ENCODE measurements at places on chromosomes 7 and 10.

GRCh38 chr7:519484-520390, at the start of gene PDGFA:
TSS of gene PDGFA (minus strand) at chr7:519846. CDS start at chr7:519001, 845 bp downstream.
- no peaks in the 10 kb centered on the region for H3K36me3 ChIP-seq
- H3K27me3 ChIP-seq, result no peaks in the 10 kb centered on the region
- peak within 1 kb of the TSS; percentile 86 for H3K27ac ChIP-seq

DNA sequence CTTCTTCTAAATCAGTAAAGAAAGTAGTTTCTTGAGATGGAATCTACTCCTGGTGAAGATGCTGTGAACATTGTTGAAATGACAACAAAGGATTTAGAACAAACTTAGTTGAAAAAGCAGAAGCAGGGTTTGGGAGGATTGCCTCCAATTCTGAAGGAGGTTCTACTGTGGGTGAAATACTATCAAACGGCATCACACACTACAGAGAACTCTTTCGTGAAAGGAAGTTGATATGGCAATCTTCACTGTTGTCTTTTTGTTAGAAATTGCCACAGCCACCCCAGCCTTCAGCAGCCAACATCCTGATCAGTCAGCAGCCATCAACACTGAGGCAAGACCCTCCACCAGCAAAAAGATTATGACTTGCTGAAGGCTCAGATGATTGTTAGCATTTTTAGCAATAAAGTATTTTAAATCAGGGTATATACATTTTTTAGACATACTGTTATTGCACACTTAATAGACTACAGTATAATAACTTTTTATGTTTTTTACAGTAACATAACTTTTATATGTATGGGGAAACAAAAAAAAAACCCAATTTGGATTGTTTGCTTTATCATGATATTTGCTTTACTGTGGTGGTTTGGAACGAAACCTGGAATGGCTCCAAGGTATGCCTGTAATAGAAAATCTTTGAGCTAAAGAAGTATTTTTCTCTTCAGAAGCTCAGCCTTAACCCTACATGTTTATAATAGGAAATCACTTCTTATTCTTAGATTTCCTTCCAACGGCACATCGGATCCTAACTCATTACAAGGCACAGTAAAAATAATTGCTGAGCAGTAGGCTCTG, 257.3 kb downstream of the LRMDA start:
- H3K27me3 ChIP-seq, result no peaks in the 10 kb centered on the region
- H3K27ac ChIP-seq, result no peak overlapping the region
- H3K4me3 ChIP-seq, result no peak overlapping the region
- H3K36me3 ChIP-seq, result no peaks in the 10 kb centered on the region

GRCh38 chr7:5661942-5662341, 119.5 kb downstream of the RNF216 start:
- no peaks in the 10 kb centered on the region for H3K4me1 ChIP-seq
- H3K27me3 ChIP-seq, result no peaks in the 10 kb centered on the region
- no peak for DNase-seq
- H3K27ac ChIP-seq, result no peak overlapping the region
- no peak overlapping the region for H3K4me3 ChIP-seq
- no peaks in the 10 kb centered on the region for H3K36me3 ChIP-seq

- H3K36me3 ChIP-seq, result no peaks in the 10 kb centered on the region
- no peaks in the 10 kb centered on the region for H3K27me3 ChIP-seq
- peak overlapping the region; percentile 3 for H3K4me3 ChIP-seq
- no peak overlapping the region for H3K27ac ChIP-seq
- no peaks in the 10 kb centered on the region for H3K4me1 ChIP-seq
These were observed 171.7 kb downstream of the LSM5 start for GRCh38 chr7:32318300-32319011.

- DNase-seq, result no peak
- no peaks in the 10 kb centered on the region for H3K4me1 ChIP-seq
- no peak overlapping the region for H3K4me3 ChIP-seq
- no peaks in the 10 kb centered on the region for H3K36me3 ChIP-seq
These were observed 64.2 kb upstream of the LYZL1 start for GRCh38 chr10:29224631-29225030.

GRCh38 chr10:97763411-97763810, 8.4 kb downstream of the SFRP5 start:
- H3K36me3 ChIP-seq, result no peaks in the 10 kb centered on the region
- H3K4me1 ChIP-seq, result no peaks in the 10 kb centered on the region
- H3K27me3 ChIP-seq, result no peaks in the 10 kb centered on the region

- no peaks in the 10 kb centered on the region for H3K27me3 ChIP-seq
- no peak overlapping the region for H3K4me3 ChIP-seq
- no peaks in the 10 kb centered on the region for H3K36me3 ChIP-seq
- no peak overlapping the region for H3K27ac ChIP-seq
These were observed 10.4 kb upstream of the PCGF5 start for GRCh38 chr10:91210014-91210413.

- H3K4me3 ChIP-seq, result no peak overlapping the region
- H3K4me1 ChIP-seq, result peaks cover 5% of the 10 kb centered on the region
These were observed 339.9 kb downstream of the CXCL12 start for GRCh38 chr10:44045020-44045419.

DNA sequence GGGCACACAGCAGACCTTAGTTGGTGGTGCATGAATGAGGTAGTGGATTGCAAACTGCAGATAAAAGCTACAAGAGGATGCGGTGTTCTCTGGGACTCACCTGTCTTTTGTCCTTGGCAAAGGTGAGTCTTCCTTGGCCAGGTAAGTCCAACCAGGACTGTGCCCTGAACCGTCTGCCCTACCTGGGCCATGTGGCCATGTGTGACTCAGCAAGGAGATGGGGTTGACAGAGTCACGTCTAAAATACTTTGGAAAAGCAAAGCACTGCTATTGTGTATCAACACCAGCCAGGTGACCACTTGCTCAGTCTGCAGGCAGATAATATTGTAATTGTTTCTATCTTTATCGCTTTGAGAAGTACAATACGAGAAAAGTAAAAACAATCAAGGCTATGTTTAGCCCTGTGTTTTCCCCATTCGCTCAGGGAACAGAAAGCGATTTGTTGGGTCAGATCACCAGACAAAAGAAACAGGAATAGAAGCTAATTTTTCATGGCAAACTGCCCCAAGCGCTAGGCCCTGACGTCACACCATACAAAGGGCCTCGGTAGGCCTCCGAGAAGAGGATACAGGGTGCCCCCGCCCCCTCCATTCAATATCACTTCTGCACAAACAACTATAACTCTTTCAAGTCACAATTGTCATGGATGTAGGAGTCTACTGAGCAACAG, 57.3 kb downstream of the FAM53B start:
- H3K36me3 ChIP-seq, result peaks cover 4% of the 10 kb centered on the region
- no peak overlapping the region for H3K4me3 ChIP-seq
- no peaks in the 10 kb centered on the region for H3K27me3 ChIP-seq

DNA sequence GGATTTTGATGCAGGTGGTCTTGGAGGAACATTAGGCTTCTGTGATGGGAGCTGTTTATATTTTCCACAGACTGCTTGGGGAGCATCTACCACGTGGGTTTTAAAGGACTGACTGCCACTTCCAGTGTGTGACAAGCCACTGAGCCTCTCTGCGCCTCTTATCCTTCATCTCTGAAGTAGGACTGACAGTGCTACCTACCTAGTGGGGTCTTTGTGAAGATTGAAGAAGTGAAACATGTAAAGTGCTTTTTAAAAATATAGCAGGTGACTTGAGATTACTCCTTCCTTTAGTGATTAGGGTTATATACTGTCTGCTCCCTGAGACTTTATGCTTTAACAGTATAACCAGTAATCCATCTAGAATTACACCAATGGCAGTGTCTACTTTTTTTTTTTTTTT, 29.9 kb downstream of the NKX2-3 start:
- H3K4me3 ChIP-seq, result no peak overlapping the region
- H3K36me3 ChIP-seq, result no peaks in the 10 kb centered on the region
- H3K27ac ChIP-seq, result no peak overlapping the region
- no peak for DNase-seq
- no peaks in the 10 kb centered on the region for H3K27me3 ChIP-seq

GRCh38 chr7:129796186-129796775, 156.5 kb downstream of the UBE2H start:
- no peaks in the 10 kb centered on the region for H3K4me1 ChIP-seq
- no peak overlapping the region for H3K4me3 ChIP-seq
- no peaks in the 10 kb centered on the region for H3K27me3 ChIP-seq
- no peak for DNase-seq

GRCh38 chr10:96826438-96826837, 5.7 kb upstream of the LCOR start:
- H3K4me1 ChIP-seq, result no peaks in the 10 kb centered on the region
- H3K36me3 ChIP-seq, result no peaks in the 10 kb centered on the region
- H3K4me3 ChIP-seq, result no peak overlapping the region
- H3K27ac ChIP-seq, result no peak overlapping the region
- no peaks in the 10 kb centered on the region for H3K27me3 ChIP-seq

- no peak overlapping the region for H3K4me3 ChIP-seq
- no peaks in the 10 kb centered on the region for H3K27me3 ChIP-seq
- no peak overlapping the region for H3K27ac ChIP-seq
- no peaks in the 10 kb centered on the region for H3K4me1 ChIP-seq
These were observed 45.1 kb upstream of the SGCE start for GRCh38 chr7:94700926-94701554.

DNA sequence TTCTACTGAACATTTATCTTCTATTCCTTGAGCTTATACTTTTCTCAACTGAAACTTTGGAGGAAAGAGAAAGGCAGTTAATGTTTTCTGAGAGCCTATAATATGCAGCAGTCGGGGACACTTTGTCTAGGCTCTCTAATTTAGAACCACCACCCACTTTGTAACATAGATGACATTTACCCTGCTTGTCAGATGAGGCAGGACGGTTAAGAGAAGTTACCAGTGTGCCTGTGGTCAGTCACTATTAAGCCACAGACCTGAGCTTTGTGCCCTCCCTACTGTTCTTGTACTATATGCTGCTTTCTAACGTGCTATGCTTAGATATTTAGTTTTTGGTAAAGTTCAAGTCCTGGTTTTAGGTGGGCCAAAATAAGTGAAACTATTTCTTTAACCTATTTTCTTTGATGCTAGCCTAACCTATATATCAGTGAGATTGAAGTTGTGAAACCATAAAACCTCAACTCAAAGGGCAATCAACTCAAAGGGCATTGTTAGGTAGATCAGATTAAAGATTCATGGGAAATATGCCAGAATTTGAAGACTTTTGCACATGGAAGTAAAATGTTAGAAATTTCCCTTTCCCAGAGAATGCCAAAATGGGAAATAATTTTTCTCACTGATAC, 156.5 kb upstream of the AGR3 start:
- no peaks in the 10 kb centered on the region for H3K4me1 ChIP-seq
- H3K27me3 ChIP-seq, result no peaks in the 10 kb centered on the region
- no peaks in the 10 kb centered on the region for H3K36me3 ChIP-seq
- H3K27ac ChIP-seq, result no peak overlapping the region
- H3K4me3 ChIP-seq, result no peak overlapping the region
- DNase-seq, result no peak

DNA sequence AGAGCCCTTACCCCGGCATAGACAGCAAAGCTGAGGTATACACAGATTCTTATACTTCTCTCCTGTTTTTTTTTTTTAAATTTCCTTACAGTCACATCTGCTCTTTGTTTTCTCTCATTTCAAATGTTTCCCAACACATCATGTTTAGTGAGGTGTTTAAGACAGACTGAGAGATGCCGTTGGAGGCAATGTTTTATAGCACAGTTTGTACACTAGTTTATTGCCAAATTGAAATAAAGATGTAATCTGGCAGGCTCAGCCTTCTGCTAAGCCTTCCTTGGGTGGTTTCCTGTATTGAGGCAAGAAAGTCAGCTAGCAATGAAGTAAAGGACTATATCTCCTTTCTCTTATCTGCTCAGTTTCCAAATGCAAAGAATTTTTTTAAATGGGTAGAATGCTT, 393.4 kb downstream of the SORCS1 start:
- DNase-seq, result no peak
- no peaks in the 10 kb centered on the region for H3K36me3 ChIP-seq
- no peak overlapping the region for H3K4me3 ChIP-seq

- H3K36me3 ChIP-seq, result no peaks in the 10 kb centered on the region
- H3K4me1 ChIP-seq, result no peaks in the 10 kb centered on the region
- DNase-seq, result no peak
- H3K27me3 ChIP-seq, result no peaks in the 10 kb centered on the region
These were observed 12.8 kb downstream of the LRRN3 start for GRCh38 chr7:111103678-111104274.

DNA sequence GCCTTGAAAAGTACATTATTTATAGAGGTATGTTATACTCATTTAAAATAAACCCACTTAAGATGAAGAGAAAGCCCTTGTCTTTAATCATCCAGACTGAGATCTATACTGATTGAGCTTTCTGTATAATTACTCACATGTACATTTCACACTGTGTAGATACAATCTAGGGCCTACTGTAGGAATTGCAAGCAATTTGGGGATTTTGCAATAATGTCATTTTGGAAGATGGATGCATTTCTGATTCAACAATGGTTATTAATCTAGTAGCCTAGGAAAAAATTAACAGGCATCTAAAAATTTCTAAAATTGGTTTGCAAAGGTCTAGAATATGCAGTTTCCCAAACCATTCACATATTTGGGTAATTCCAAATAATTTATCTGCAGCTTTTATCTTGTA, 132.2 kb downstream of the PDE1C start:
- no peak overlapping the region for H3K27ac ChIP-seq
- no peaks in the 10 kb centered on the region for H3K36me3 ChIP-seq
- no peaks in the 10 kb centered on the region for H3K4me1 ChIP-seq
- H3K4me3 ChIP-seq, result no peak overlapping the region
- H3K27me3 ChIP-seq, result no peaks in the 10 kb centered on the region

DNA sequence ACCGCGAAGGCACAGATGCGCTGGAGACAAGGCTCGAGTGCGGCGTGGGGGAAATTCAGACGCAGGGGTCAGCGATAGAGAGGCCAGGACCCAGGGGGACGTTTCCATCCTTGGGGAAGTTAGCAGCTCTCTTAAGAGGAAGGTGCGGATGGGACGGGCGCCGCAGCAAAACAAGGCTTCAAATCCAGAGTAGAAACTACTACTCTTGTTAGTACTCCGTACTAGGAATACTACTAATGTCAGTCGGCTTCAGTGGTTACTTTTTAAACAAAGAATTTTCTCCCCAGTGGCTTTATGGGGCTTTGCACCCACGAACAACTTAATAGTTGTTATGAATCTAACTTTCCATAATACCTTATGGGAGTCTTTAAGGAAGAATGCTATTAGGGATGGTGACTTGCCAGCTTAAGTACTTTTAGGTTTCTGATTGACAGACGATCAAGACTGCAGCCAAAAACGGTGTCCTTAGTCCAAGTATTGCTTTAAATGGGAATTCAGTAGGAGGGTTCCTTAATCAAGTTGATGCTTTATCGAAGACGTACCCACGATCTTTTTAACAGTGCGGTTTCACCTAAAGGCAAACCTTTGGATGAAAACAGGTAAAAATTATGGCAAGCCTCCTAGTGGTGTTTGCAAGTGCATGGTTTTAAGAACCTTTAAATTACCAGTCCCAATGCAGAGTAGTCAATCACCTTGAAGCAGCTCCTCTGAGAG, 812 bp upstream of the IDE start:
- H3K36me3 ChIP-seq, result no peaks in the 10 kb centered on the region
- peak overlapping the region; percentile 94 for H3K27ac ChIP-seq
- peak overlapping the region; percentile 81 for H3K4me3 ChIP-seq
- no peak for DNase-seq
- no peaks in the 10 kb centered on the region for H3K4me1 ChIP-seq

- no peaks in the 10 kb centered on the region for H3K27me3 ChIP-seq
- no peak for DNase-seq
- no peak overlapping the region for H3K27ac ChIP-seq
- H3K36me3 ChIP-seq, result peaks cover 4% of the 10 kb centered on the region
- no peaks in the 10 kb centered on the region for H3K4me1 ChIP-seq
These were observed 7.2 kb downstream of the WDR37 start for GRCh38 chr10:1063232-1063865.

- H3K36me3 ChIP-seq, result no peaks in the 10 kb centered on the region
- no peak overlapping the region for H3K4me3 ChIP-seq
- H3K27ac ChIP-seq, result no peak overlapping the region
These were observed 574.6 kb upstream of the GALNT17 start for GRCh38 chr7:70557338-70557737.

- no peaks in the 10 kb centered on the region for H3K4me1 ChIP-seq
- no peaks in the 10 kb centered on the region for H3K27me3 ChIP-seq
- H3K4me3 ChIP-seq, result no peak overlapping the region
- no peaks in the 10 kb centered on the region for H3K36me3 ChIP-seq
- no peak for DNase-seq
These were observed 3.4 kb downstream of the HIPK2 start for GRCh38 chr7:139774376-139774775.
